ENCODE measurements at places on chromosomes 16 and 17. TPM values are rescaled to one million over a fixed set of nuclear protein-coding genes. Genes with fewer than 3 reads are reported as not detected.

Gene TP53TG3B
- not detected for polyA plus RNA-seq

DNA sequence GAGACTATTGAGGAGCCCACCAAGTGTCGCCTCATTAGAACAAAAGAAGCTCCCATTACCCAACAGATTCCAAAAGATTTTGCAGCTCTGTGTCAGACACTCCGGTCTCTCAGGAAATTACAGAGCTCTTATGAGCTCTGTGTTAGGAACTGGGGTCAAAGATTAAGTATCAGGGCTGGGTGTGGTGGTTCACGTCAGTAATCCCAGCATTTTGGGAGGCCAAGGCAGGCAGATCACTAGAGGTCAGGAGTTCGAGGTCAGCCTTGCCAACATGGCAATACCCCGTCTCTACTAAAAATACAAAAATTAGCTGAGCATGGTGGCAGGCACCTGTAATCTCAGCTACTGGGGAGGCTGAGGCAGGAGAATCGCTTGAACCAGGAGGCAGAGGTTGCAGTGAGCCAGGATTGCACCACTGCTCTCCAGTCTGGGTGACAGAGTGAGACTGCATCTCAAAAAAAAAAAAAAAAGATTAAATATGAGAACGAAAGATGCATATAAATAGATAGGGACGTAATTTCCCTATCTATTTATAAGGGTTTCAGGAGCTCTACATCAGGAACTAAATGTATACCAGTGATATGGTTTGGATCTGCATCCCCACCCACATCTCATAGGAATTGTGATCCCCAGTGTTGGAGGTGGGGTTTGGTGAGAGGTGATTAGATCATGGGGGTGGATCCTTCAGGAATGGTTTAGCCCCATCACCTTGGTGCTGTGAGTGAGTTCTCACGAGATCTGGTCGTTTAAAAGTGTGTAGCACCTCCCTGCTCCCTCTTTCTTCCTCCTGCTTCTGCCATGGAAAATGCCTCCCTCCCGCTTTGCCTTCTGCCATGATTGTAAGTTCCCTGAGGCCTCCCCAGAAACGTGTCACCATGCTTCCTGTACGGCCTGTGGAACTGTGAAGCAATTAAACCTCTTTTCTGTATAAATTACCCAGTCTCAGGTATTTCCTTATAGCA is 111.4 kb downstream of the PRKCA start:
- no peak overlapping the region for H3K27ac ChIP-seq
- no peaks in the 10 kb centered on the region for H3K27me3 ChIP-seq
- no peak overlapping the region for H3K4me3 ChIP-seq
- H3K36me3 ChIP-seq, result no peaks in the 10 kb centered on the region
- H3K4me1 ChIP-seq, result no peaks in the 10 kb centered on the region
- DNase-seq, result no peak

GRCh38 chr16:85720302-85720637 is 30.6 kb downstream of the C16orf74 start:
- H3K4me3 ChIP-seq, result no peak overlapping the region
- peaks cover 35% of the 10 kb centered on the region for H3K4me1 ChIP-seq
- no peak overlapping the region for H3K27ac ChIP-seq
- H3K36me3 ChIP-seq, result no peaks in the 10 kb centered on the region

GRCh38 chr16:1333149-1333812 is at the start of gene BAIAP3:
Gene BAIAP3, plus strand, starts transcription at chr16:1333645. Its CDS starts 4,905 bp downstream, at chr16:1338550.
- H3K27me3 ChIP-seq, result peaks cover 47% of the 10 kb centered on the region
- peak within 1 kb of the TSS; percentile 77 for H3K27ac ChIP-seq
- peak within 1 kb of the TSS; percentile 57 for H3K4me3 ChIP-seq
- no peaks in the 10 kb centered on the region for H3K36me3 ChIP-seq
- peak; percentile 88 for DNase-seq

DNA sequence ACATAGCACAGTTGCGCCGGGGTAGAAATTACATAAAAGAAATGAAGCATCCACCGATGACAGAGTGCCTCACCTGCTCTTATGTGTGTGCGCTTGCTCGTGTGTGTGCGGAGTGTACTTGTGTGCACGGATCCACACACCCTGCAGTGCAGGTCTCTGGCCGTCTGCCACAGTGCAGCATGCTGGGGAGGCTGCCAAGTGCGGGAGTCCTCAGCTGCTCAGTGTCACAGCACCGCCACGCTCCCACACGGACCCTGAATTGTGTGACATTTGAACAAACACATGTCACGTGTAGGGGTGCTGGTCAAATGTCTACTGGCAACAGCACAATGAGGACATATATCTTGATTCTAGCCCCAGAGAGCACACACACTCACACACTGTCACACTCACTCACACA is 243.0 kb upstream of the MYOCD start:
- no peak for DNase-seq
- no peak overlapping the region for H3K27ac ChIP-seq
- no peak overlapping the region for H3K4me3 ChIP-seq
- no peaks in the 10 kb centered on the region for H3K4me1 ChIP-seq
- H3K36me3 ChIP-seq, result no peaks in the 10 kb centered on the region

All from spleen (tissue), 13 donors.